ENCODE measurements at places on chromosomes 6 and 20. TPM values are rescaled to one million over a fixed set of nuclear protein-coding genes. Genes with fewer than 3 reads are reported as not detected.

The SNPH gene
- total RNA-seq, result 4.1 TPM

The TRDN gene
- not detected for total RNA-seq

The TGM3 gene
- not detected for total RNA-seq

The ADGRF4 gene
- total RNA-seq, result 11.1 TPM

The HLA-DQB1 gene
- total RNA-seq, result not detected

The CDH26 gene
- total RNA-seq, result not detected

The BRPF3 gene
- total RNA-seq, result 10.5 TPM

The DTNBP1 gene
- 13.9 TPM for total RNA-seq

The ARFGEF2 gene
- total RNA-seq, result 14.3 TPM

The SPATS1 gene
- total RNA-seq, result not detected

The ROS1 gene
- total RNA-seq, result 0.17 TPM
